ENCODE measurements at places on chromosomes 3 and 15.

DNA sequence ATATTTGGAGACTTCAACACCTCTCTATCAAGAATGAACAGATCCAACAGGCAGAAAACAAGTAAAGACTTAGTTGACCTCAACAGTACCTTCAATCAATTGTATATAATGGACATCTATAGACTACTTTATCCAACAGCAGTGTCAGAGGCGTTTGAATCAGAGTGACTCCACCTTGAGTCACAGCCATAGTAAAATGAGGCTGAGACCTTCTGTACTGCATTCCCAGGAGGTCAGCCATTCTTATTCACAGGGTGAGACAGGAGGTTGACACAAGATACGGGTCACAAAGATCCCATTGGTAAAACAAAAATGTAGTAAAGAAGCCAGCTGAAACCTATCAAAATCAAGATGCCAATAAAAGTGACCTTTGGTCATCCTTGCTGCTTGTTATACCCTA lies 299.8 kb downstream of the CNTN3 start:
- no peak for DNase-seq

DNA sequence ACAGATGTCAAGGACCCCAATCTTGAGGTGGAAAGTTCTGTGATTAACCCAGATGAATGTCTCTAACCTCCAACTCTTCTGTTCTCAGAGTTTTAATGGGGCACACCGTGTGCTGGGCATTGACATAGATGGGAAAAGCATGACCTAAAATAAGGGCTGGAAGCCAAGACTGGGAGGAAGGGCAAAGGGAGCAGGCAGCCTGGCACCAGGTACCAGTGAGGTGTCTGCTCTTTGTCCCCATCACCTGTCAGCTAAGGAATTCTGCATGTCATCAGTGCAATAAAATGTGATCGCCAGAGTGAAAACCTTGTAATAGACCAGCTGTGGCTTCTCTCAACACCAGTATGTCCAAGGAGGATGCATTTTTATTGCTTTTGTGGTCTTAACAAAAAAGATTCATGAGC lies 143.5 kb upstream of the TPM1 start:
- no peak for DNase-seq

GRCh38 chr15:62365795-62366442 lies 200.8 kb upstream of the C2CD4B start:
- no peak for DNase-seq

DNA sequence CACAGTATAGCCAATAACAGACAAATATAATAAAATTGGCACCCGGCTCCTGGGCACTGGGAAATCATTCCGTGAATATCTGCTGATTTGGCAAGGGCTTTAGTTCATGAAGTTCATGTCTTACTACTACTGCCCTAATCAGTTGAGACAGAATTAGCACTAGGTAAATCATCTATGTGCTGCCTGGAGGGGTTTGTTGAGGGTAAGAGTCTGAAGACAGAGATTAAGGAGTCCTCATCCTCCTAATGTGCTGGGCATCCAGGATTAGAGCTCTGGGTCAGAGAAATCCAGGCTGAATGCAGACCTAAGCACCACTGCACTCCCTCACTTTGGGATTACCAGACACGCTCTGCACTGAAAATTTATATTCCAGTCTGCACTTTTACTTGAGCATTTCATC lies 2.0 kb downstream of the SAMD7 start:
- peak; percentile 77 for DNase-seq

GRCh38 chr3:50164984-50165909 lies 10.1 kb downstream of the SEMA3F start:
- DNase-seq = no peak

GRCh38 chr3:141952611-141953010 lies 76.2 kb downstream of the ATP1B3 start:
- DNase-seq = no peak

DNA sequence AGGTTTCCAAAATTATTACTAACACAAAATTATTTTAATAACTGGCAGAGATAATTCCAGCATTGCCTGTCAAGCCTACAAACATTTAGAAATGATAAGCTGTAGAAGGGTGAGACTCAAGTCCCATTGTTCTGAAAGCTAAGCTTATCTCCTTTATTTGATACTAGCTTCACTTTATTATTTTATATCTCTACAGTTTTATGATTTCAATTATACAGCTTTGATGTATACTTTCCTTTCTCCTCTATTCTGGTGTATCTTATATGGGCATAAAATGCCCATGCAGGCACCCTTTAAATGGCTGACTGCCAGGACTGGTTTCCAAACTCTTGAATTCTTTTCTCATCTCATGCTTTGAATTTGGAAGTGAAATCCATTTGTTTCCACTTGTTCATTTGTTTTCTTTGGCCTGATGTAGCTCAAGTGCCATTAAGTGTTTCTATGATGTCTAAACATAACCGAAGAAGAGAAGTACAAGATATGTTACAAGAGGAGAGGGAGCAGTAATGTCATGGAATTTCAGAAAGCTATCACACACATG lies 372.1 kb upstream of the ARHGEF26 start:
- DNase-seq = no peak

Data from WERI-Rb-1 (cell line).